ENCODE measurements at places on chromosomes 7 and 10.
A peak's percentile ranks its signal among the peaks of the same experiment; 100 is the strongest.

GRCh38 chr7:73606801-73607691, 17.3 kb downstream of the MLXIPL start:
- DNase-seq: peak; percentile 93

- DNase-seq: no peak
Measured at GRCh38 chr10:110857265-110858171, 14.2 kb upstream of the PDCD4 start.

- no peak for DNase-seq
Measured at GRCh38 chr10:112857493-112857892, 92.6 kb upstream of the TCF7L2 start.

- no peak for DNase-seq
Measured at GRCh38 chr7:66696774-66697191, 43.8 kb upstream of the RABGEF1 start.

DNA sequence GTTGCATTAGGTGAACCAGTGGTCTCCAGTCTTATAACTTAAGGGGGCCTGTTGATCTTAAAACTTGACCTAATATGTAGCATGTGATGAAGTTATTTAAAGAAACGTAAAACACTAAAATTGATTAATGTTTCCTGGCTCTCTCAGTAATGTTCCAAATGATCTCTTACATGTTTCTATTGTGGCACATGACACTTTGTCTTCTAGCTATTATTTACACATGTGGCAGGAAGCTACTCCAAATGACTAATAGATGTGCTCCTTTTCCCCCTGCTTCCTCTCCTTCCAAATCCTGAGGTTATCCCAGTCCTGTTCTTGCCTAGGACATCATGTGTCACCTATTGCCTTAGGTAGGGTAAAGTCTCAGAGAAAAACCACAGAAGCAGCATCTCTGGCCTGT, 89.4 kb downstream of the FAS start:
- DNase-seq: no peak

DNA sequence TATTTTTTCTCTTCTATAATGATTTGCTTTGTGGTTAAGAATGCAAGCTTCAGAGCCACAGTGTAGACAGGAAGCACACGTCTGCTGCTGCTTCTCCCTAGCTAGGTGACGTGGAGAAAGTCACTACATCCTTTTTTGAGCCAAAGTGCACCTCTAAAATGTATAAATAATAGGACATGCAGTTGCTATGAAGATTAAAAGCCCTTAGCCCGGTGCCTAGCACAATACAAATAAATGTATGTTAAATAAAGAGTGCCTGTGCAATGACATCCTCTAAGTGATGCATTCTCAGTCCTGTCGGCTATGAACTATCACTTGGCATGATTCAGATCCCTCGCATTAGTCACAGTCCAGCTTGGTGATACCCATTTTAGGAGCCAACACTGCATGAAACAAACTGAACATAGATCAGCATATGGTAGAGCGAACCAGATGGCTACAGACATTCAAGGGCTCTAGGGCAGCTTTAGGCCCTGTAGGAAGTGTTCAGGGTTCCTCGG, 4.8 kb upstream of the TRDMT1 start:
- DNase-seq: no peak

DNA sequence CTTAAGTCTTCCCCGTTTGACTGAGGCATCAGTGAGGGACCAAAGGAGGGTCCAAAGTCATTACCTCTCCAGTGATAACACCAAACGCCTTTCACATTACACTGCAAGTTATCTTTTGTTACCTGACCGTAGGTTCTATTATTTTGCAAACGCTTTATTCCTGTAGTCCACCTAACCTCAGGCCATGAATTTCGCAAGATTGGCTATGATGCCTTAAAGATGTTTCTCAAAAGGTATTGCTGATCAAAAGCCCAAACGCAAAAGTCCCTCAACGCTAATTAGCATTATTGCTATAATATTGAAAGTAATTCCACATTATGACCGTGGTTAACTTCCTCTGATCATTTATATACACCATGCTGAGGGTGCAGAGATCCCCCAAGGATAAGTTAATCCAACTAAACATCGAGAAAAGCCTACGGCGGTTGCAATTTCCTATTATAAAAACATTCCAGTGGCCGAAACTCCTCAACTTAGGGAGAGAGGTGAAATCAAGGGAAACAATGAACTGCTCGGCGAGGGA, 649 bp downstream of the DNA2 start:
- DNase-seq: no peak

DNA sequence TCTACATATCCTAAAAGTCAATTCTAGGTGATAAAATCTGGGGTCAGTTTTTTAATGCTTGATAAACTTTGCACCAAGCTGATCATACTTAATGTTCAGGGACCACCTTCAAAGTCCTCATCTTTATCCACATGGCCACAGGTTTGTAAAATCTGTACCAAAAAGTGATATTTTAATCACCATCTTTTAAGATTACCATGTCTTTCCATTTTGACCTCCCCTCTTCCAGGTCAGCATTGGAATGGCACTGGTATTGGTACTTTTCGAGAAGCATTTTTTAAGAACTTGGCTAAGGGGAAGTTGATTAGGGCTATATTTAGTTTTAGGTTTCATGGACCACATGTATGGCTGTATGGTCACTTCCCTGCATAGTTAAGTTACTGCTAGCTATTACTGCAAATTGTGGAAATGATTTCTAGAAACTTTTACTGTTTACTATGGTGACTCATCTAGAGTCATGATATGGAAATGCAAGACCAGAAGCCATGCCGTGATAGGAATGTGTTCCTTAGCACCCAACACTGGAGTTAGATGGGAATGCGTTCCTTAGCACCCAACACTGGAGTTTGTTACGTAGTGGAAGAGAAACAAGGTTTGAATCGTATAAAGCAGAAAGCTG, 50.8 kb upstream of the ABLIM1 start:
- DNase-seq: no peak

- no peak for DNase-seq
Measured at GRCh38 chr7:156234666-156235494, 405.7 kb upstream of the RNF32 start.

- no peak for DNase-seq
Measured at GRCh38 chr7:123770378-123770777, 21.6 kb upstream of the WASL start.

DNA sequence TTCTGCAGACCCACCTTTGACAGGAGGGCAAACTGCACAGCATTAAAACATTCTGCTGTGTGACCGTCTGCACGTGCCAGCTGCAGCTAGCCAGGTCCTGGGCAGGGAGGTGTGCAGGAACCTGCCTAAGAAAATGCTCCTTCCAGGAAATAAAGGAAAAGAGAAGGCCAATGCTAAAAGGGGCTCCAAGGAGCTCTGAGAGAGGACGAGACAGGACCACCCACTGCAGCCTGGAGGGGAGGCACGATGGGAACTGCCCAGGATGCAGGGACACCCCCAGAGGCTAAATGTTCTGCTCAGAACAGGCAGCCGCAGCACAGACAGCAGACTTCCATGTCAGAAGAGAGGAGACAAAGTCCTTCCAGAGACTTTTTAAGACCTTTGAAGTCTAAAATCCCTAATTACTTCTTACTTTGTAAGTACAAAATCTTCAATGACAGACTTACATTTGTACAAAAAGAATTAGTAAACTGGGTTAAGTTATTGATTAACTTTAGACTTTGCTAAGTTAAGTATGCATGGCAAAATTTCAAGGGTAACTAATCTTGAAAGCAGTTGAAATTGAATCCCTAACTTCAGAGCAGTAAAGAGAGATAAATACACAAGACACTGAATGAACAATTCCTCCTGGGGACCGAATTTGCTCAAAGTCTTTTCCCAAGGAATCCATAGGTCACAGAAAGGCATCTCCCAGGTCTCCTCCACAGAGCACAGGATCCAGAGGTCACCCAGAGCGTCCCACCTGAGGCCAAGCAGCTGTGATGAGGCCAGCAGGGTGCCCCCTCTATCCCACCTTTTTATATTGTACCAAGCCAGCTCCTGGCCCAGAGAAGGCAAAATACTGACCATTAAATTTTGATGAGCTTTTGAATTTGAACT, 21.5 kb downstream of the HSPA12A start:
- DNase-seq: peak; percentile 26

DNA sequence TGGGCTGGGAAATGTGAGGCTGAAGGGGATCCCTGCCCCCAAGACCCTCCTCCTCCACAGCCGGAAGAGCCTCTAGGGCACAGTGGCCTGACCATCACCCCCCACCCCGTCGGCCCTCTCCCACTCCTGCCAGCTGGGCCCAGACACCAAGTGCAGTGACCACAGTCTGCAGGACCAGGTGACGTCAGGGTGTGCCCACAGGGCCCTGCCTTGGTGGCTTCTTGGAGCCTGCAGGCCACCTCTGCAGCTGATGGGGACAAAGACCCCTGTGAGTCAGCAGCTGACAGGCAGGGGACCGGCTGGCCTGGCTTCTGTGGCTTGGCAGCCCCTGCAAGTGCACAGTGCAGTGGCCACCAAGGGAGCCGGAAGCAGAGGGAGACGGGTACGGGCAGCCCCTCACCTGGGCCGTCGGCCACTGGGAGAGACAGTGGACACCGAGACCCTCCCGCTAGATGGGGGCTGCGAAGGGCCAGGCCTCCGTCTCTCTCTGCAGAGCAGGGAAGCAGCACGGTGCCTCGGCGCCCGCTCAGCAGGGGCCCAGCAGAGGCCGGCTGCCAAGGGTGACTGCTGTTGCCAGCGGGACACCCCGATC, 274.6 kb downstream of the ELFN1 start:
- no peak for DNase-seq

DNA sequence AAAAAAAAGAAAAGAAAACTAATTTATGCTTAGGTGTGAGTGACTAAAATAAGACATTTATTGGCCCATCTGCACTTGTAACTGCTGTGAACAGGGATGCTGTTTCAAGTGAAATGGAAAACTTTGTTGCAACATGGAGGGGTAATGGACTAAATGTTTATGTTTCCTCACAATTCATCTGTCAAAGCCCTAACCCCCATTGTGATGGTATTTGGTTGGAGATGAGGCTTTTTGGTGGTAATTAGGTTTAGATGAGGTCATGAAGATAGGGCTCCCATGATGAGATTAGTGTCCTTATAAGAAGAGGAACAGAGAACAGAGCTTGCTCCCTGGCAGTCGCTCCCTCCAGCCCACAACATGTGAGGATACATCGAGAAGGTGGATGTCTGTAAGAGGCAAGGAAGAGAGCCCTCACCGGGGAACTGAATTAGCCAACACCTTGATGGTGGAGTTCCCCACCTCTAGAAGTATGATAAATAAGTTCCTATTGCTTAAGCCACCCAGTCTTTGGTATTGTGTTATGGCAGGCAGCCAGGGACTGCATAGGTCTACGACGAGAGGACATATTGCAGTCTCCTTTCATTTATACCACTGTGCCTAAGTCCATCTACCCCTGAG, 28.6 kb upstream of the VCL start:
- DNase-seq: no peak

- DNase-seq: no peak
Measured at GRCh38 chr7:45161842-45162241, 4.3 kb downstream of the RAMP3 start.

- DNase-seq: no peak
Measured at GRCh38 chr10:6140141-6140841, 51.5 kb downstream of the RBM17 start.

GRCh38 chr7:148192491-148192890, 398.1 kb upstream of the C7orf33 start:
- DNase-seq: no peak

DNA sequence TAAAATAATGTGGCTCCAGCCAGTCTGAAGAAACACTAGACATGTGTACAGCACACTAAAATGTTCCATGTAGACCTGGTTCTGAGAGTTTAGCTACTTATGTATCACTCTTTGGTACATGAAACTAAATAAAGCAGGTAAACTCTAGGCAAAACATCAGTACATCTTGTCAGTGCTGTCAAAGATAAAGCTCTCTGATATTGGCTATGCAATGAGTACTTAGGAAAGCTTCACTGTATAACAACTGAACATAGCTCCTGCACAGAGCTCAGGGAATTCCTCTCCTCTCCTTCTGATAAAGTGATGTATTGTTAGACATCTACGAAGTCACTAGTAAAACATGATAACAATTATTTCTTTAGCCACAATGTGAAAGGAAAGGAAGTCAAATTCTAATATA, 3.5 kb downstream of the LRRN3 start:
- DNase-seq: no peak

DNA sequence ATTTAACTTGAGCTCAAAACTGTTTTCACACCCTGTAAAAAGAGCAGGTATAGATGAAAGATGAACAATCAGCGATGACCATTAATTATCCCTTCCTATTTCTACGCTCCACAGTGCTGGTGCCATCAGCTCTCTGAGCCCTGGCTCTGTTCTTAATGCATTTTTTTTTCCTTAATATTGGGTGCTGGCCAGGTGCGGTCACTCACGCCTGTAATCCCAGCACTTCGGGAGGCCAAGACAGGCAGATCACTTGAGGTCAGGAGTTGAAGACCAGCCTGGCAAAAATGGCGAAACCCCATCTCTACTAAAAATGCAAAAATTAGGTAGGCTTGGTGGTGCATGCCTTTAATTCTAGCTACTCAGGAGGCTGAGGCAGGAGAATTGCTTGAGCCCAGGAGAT, 4.2 kb downstream of the STEAP4 start:
- no peak for DNase-seq

DNA sequence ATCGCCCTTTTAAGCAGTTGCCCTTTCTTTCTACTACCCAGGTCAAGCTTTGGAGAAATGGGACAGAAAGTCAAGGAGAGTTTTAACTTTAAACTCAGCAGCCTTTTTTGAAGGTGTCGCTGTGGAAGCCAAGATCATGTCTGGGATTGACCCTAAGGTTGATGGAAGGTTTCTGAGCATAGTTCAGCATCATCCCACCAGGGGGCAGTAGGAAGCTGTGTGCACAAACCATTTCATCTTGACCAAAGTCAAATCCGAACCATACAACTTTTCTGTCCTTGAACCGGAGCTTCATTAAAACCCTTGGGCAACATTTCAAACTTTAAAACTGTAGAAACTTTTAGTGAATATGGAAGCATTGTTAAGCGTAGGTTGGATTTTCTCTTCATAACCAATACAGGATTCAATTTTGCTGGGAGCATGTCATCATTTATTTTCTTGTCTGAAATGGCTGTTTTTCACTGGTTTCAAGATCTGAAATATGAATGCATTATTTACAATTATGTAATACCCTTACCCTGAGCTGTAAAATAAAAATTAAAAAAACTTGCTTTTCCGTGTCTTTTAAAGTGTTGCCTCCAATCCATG, 214.4 kb upstream of the KIAA1217 start:
- DNase-seq: peak; percentile 80

- DNase-seq: no peak
Measured at GRCh38 chr7:97479740-97480290, 252.1 kb upstream of the TAC1 start.

DNA sequence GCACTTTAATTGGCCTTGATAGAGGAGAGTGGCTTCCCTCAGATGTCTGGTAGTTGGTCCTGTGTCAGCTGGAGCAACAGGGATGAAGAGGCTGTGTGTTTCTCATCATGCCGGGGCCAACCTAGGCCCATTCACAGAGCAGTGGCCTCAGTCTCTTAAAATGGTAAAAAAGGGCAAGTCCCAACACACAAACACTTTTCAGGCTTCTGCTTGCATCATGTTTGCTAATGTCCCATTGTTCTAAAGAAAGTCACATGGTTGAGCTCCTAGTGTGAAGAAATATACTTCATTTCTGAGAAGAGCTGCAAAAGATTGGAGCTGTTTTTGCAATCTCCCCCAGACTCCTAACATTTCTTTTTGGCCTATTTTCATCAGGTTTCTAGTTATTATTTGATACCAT, 40.6 kb upstream of the RBAK start:
- no peak for DNase-seq

- DNase-seq: no peak
Measured at GRCh38 chr10:103889121-103889720, 28.8 kb downstream of the STN1 start.

Data from nephron progenitor cell (in vitro differentiated cells).